ENCODE measurements at places on chromosomes 3 and 15. TPM values are rescaled to one million over a fixed set of nuclear protein-coding genes. Genes with fewer than 3 reads are reported as not detected.

- peaks cover 4% of the 10 kb centered on the region for H3K27me3 ChIP-seq
- no peak overlapping the region for H3K27ac ChIP-seq
- peaks cover 5% of the 10 kb centered on the region for H3K4me1 ChIP-seq
- no peak overlapping the region for H3K4me3 ChIP-seq
Measured at GRCh38 chr15:68383161-68384074, 48.5 kb downstream of the ITGA11 start.

GREM1 gene
- 4.7 TPM for polyA plus RNA-seq

- no peaks in the 10 kb centered on the region for H3K36me3 ChIP-seq
- peak; percentile 67 for DNase-seq
- H3K4me3 ChIP-seq: no peak overlapping the region
Measured at GRCh38 chr3:28667646-28668621, 319.3 kb upstream of the AZI2 start.

GRCh38 chr15:62896969-62897486 lies 145.5 kb upstream of the TPM1 start:
- H3K27me3 ChIP-seq: peaks cover 2% of the 10 kb centered on the region
- peak overlapping the region; percentile 49 for H3K27ac ChIP-seq
- peak; percentile 93 for DNase-seq
- H3K36me3 ChIP-seq: no peaks in the 10 kb centered on the region
- peaks cover 37% of the 10 kb centered on the region for H3K4me1 ChIP-seq
- no peak overlapping the region for H3K4me3 ChIP-seq

GRCh38 chr3:4581124-4581424 lies 87.9 kb downstream of the ITPR1 start:
- H3K36me3 ChIP-seq: no peaks in the 10 kb centered on the region
- H3K4me1 ChIP-seq: peaks cover 16% of the 10 kb centered on the region
- H3K27me3 ChIP-seq: no peaks in the 10 kb centered on the region
- no peak overlapping the region for H3K4me3 ChIP-seq

UROC1 gene
- polyA plus RNA-seq: not detected

DNA sequence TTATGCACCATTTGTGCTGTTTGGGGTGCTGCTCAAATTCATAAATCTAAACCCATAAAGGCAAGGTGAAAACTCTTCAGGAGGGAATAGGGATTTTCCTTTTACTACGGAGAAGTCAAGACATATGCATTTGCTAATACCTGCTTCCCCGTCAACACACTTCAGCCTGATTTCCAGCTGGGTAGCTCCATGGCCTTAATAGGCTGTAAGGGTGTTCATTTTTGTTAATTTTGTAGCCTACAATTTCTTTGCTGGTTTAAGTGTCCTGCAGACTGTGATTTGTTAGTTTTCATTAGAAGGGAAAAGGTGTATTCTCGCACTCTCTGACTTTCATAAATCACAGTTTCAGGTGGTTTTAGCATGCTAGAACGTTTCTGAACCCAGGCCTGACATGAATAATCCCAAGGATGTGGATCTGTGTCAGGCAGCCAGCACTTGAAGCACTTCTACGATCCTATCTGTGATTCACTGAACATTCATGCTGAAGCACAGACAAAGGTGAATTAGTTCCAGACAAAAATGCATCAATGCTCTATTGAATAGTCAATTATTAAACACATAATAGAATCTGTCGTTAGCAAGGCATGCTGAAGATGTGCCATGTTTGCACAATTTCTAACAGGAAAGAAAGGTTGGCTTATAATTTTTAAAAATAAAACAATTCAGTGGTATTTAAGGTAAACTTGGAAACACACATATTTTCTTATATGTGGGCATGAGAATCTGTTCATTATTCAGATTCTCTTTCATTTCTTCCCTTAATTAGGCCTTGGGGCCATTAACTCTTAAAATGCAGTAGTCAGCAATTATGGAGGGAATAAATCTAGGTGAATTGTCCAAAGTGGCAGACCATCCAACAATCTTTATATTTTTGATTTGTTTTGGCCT lies 17.9 kb upstream of the NMNAT3 start:
- H3K4me1 ChIP-seq: no peaks in the 10 kb centered on the region
- no peaks in the 10 kb centered on the region for H3K36me3 ChIP-seq
- H3K27ac ChIP-seq: no peak overlapping the region
- no peaks in the 10 kb centered on the region for H3K27me3 ChIP-seq
- H3K4me3 ChIP-seq: no peak overlapping the region

DNA sequence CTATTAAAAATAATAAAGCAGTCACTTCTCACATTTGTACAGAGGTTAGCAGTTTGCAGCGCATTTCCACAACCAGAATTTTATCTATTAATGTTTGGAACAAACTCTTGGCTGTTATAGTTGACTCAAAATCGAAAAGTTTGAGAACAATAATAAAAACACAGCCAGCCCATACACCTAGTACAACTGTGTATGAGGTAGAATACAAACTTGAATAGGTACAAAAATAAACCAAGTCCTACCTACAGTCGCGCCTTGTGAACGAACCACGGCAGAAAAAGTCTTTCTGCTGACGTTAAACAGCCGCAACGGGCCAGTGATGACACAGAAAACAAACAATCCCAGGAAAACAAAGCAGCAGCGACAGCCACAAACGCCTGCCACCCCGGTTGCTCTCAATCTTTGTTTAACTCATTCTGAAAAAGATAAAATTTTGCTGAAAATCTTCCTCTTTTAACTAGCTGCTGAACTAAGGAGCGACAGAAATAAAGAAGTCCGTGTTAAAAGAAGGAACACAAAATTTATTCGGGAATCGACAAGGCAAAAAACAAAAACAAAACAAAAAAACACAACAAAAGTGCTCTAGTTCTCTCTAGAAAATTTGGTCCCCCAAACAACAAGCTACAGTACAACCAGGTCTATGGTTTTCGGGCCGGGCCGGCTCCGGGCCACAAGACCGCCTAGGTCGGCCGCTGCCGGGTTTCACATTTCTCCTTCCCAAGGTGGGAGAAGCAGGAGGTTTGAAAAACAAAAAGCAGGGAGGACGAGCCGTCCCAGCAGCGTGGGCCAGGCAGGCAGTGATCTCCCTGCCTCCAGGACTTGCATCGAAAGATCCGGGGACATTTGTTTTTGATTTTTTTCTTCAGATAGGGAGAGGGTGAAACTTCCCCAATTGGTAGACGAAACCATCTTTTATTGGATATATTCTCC lies 2.9 kb downstream of the FOXL2 start:
- no peak overlapping the region for H3K27ac ChIP-seq
- peak; percentile 25 for DNase-seq
- H3K4me3 ChIP-seq: no peak overlapping the region
- no peaks in the 10 kb centered on the region for H3K36me3 ChIP-seq

GRCh38 chr3:69671082-69671952 lies 67.9 kb upstream of the MITF start:
- H3K4me1 ChIP-seq: peaks cover 7% of the 10 kb centered on the region
- no peaks in the 10 kb centered on the region for H3K36me3 ChIP-seq
- peak; percentile 75 for DNase-seq
- no peak overlapping the region for H3K27ac ChIP-seq

DNA sequence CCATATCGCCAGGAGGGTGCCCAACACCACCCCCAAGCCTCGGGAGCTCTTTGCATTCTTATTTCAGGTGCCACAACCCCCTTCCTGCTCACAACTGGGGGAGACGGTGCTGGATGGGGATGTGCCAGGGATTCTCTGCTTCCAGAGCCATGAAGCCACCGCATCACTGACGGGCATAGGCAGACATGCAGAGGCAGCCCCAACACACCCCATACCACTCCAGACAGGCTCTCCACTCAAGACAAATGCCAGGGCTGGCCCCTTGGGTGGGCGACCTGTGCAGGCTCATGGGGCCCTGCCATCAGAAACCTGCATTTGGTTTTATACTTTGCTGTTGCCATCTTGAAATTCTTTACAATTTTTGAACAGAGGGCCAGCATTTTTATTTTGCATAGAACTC lies 27.0 kb upstream of the TRPM1 start:
- H3K4me3 ChIP-seq: no peak overlapping the region
- no peak for DNase-seq
- no peak overlapping the region for H3K27ac ChIP-seq
- peaks cover 4% of the 10 kb centered on the region for H3K4me1 ChIP-seq
- H3K27me3 ChIP-seq: peaks cover 4% of the 10 kb centered on the region
- H3K36me3 ChIP-seq: no peaks in the 10 kb centered on the region

GRCh38 chr3:49802719-49803464 lies at the start of gene INKA1:
Gene INKA1, plus strand, starts transcription at chr3:49803261. Its CDS starts 132 bp downstream, at chr3:49803393.
- peaks cover 11% of the 10 kb centered on the region for H3K36me3 ChIP-seq
- DNase-seq: peak; percentile 95
- H3K4me3 ChIP-seq: peak within 1 kb of the TSS; percentile 96

UCN2 gene
- polyA plus RNA-seq: 0.09 TPM

GRCh38 chr15:54979964-54980363 lies 216.8 kb downstream of the RSL24D1 start:
- H3K27me3 ChIP-seq: no peaks in the 10 kb centered on the region
- H3K4me1 ChIP-seq: no peaks in the 10 kb centered on the region
- no peak overlapping the region for H3K4me3 ChIP-seq
- no peak for DNase-seq
- no peaks in the 10 kb centered on the region for H3K36me3 ChIP-seq
- H3K27ac ChIP-seq: no peak overlapping the region

GRCh38 chr3:172653004-172653572 lies 57.8 kb downstream of the NCEH1 start:
- no peaks in the 10 kb centered on the region for H3K36me3 ChIP-seq
- DNase-seq: no peak
- no peak overlapping the region for H3K4me3 ChIP-seq
- H3K27me3 ChIP-seq: no peaks in the 10 kb centered on the region
- H3K27ac ChIP-seq: no peak overlapping the region
- H3K4me1 ChIP-seq: no peaks in the 10 kb centered on the region

DNA sequence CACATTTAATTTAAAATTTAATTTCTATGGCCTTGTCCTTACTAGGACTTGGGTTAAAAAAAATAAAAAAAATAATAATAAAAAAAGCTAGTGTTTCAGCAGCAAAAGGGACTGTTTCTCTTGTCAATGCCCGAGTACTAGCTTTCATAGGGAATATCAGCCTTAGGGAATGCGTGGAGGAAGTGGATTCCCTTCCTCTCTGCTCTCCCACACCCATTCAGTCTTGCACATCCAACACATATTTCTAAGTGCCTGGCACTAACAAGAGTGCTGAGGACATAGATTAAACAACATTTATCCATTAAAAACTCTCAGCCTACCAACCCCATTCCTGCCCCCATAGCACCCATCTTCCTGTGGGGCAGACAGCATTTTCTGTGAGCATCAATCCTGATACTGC lies 6.2 kb downstream of the ZNF385D start:
- DNase-seq: no peak
- H3K4me1 ChIP-seq: peaks cover 8% of the 10 kb centered on the region
- H3K4me3 ChIP-seq: no peak overlapping the region
- no peak overlapping the region for H3K27ac ChIP-seq
- no peaks in the 10 kb centered on the region for H3K36me3 ChIP-seq

DNA sequence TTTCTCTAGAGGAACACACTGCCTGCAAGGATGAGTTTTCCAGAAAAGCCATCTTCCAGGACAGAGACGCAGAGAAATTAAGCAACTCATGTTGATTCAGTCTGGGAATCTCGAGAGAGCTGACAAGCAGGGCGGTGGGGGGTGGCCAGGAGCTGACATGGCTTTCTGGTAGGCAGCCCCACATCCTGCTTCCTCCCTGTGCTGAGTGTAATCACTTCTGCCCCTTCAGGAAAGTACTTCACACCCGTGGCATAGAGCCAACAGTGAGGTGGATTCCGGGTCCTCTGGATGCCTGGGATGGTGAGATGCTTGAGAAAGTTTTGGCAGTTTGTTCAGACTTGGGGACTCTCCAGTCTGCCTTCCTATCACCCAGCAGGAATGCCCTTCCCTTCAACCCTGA lies 221.1 kb downstream of the SLCO3A1 start:
- no peak overlapping the region for H3K4me3 ChIP-seq
- peaks cover 9% of the 10 kb centered on the region for H3K4me1 ChIP-seq
- DNase-seq: peak; percentile 35

- H3K36me3 ChIP-seq: no peaks in the 10 kb centered on the region
- no peaks in the 10 kb centered on the region for H3K4me1 ChIP-seq
- H3K27ac ChIP-seq: no peak overlapping the region
- DNase-seq: no peak
Measured at GRCh38 chr3:117545484-117545883, 835.9 kb downstream of the TUSC7 start.

CHRNA7 gene
- 1.6 TPM for polyA plus RNA-seq

DNA sequence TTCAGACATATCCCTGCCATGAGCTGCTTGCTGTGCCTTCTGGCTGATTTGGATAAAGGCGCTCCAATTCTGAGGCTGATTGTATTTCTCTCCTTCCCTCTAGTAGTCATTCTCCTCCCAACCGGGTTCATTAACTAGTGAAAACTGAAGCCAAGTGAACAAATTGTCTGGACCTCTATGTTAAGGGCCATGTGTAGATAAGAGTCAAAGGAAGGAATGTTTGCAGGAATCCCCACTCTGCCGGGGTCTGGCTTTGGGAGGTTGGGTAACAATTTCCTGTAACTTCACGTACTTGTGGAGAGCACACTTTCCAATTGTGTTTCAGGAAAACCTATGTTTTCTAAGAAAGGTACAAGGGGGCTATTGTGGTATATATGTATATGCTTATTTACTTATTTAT lies 38.2 kb upstream of the SUCLG2 start:
- no peak overlapping the region for H3K27ac ChIP-seq
- no peak overlapping the region for H3K4me3 ChIP-seq
- no peak for DNase-seq
- no peaks in the 10 kb centered on the region for H3K36me3 ChIP-seq
- H3K4me1 ChIP-seq: no peaks in the 10 kb centered on the region

DNA sequence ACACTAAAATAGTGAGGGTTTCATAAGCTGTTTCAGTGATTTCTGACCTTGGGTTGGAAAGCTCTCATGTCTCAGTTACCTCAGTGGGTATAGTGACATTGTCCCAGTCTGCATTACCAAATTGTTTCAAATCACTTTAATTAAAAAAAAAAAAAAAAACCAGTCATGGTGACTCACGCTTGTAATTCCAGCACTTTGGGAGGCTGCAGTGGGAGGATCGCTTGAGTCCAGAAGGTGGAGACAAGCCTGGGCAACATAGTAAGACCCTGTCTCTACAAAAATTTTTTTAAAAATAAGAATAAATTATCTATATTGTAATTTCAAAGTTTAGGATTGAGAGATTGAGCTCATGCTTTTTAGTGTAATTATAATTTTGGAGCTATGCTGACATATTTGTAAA lies 78.0 kb downstream of the MBNL1 start:
- H3K36me3 ChIP-seq: peaks cover 4% of the 10 kb centered on the region
- no peak overlapping the region for H3K4me3 ChIP-seq
- H3K4me1 ChIP-seq: no peaks in the 10 kb centered on the region
- DNase-seq: no peak
- no peak overlapping the region for H3K27ac ChIP-seq
- H3K27me3 ChIP-seq: no peaks in the 10 kb centered on the region
